ENCODE measurements at places on chromosomes 6 and 20.

DNA sequence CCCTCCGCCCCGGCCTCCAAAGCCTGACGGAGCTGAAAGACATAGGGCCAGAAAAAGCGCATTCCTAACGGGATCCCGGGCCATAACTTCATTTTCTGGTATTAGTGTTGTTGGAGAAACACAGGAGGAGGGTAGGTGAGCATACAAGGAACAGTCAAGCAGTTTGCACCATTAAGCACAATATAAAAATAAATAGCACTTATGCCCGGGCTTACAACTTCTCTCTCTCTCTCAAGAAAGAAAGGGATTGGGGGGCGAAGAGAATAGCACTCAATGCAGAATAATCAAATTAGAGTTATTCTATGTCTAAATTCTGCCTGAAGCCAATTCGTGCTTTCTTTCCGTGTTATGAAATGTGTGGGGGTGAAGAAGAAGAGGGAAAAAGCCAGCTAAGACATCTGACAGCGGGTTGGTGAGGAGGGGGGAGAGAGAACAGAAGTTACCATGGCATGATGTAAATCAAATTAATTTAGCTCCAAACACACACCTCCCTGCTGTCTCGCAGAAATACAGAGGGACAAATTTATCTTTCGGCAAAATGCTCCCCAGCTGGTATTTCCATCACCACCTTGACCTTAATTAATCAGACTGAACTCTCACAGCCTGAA, 508 bp upstream of the METTL24 start:
- DNase-seq: no peak

DNA sequence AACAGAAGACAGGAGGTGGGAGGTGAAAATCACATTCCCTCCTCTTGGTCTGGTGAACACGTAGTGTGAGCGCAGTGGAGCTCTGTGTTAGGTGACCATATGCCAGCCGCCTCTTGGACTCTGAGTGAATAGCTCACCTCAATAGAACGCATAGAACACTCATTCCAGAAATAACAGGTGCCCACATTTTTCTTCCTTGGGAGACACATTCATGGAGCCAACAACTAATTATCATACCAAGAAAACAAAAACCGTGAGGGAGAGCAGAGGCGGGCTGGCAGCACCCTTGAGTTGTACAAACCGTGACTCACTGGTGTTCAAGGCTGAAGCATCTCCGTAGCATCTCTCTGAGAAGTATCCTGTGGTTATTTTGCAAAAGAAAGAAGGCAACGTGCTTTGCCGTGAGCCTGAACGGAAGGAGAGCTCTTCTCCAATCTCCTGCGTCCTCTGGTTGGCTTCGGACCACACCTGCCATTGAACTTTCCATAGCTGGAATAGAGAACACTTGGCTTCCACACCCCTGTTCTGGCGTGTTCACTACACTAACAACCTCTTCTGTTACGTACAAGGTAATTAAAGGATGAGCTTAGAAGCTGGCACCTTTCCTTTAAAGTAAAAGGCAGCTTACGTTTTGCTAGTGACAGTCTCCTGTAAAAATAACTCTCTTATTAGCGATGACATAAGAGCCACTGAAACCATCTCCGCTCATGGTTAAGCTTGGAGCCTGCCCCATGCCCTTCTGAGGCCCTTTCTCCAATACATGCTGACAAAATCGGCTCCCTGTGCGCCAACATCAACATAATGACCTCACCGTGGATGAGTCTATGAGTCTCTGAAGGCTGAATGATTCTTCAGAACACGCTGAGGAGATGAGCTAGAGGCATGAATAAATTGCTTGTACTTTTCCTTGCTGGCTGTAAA, 30.2 kb upstream of the SGK1 start:
- DNase-seq: no peak

GRCh38 chr6:74931558-74931957, 274.3 kb downstream of the COL12A1 start:
- DNase-seq: no peak

- no peak for DNase-seq
Measured at GRCh38 chr6:26180346-26180745, 93.1 kb downstream of the HFE start.

DNA sequence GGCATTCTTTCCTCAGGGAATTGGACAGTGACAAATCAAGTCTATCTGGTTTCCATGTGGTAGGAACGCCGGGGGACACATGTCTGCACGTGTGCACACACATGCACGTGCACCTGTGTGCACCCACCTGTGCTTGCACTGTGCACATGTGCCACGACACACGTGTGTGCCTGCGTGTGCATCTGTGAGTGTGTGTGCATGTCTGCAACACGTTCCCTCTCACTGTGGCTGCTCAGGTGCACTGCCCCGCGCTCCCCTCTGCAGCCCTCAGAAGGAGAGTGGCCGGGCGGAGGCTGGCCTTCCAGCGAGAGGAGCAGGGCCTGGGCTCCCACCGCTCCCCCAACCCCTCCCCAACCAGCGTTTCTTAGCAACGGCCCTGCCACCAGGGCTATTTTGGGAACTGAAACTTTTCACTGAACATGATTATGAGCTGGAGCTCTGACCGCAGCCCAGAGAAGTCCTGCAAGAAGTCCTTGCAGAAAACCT, 147.8 kb downstream of the PHACTR3 start:
- DNase-seq: no peak

DNA sequence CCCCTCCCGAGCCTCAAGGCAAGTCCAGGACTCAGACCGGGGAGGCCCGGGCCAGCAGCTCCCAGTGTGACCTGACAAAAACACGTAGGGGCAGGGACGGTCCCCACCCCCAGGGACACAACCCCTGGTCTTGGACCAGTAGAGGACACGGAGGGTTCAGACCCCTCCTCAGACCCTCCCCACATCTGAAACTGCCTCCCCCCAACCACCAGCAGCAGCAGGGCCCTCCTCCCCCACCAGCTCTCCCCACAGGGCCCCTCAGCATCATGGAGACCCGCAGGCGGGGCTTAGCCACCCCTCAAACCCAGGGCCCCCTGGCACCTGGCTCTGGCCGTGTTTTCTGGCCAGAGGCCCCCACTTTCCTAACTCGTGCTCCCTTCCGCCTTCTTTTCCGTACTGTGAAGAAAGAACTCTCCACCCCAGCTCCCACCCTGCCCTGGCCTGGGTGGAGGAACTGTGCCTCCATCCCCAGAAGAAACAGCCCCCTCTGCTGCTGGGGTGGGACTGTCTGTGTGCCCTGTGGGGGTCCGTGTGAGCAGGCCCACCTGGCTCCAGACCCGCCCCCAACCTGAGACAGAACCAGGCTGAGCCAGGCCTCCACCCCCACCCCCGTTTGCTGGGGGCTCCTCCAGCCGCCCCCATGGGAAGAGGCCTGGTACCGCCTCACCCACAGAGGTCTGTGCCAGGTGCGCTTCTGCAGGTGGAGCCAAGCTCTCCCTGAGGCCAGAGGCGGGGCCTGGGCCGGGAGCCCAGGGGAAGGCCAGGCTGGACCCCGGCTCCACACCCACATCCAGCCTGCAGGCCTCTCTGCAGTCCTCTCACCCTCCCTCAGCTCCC, 39.0 kb upstream of the MDFI start:
- no peak for DNase-seq

DNA sequence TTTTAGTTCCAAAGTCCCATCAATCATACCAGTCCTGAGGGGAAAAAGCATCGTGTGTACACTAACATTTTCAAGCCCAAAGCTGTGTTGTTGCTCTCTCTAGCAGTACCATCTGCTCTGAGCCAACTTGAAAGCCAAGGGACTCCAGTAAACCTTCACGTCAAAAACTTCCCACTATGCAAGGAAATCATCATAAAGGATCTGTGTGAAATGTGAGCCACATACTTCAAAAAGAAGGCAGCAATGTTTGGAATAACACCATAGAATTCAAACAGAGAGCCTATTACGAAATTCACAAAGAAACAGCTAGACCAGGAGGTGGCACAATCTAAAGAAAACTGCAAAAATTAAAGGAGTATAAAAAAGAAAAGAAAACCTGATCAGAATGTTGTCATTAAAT, 399.8 kb upstream of the EPHA7 start:
- DNase-seq: no peak

All from NCI-H510A (cell line).